ENCODE measurements at places on chromosomes 3 and 15. TPM values are rescaled to one million over a fixed set of nuclear protein-coding genes. Genes with fewer than 3 reads are reported as not detected.

KBTBD12 gene
- not detected for total RNA-seq

ERICH6 gene
- under 0.01 TPM for total RNA-seq

C3orf18 gene
- 8.5 TPM for total RNA-seq

C2CD4A gene
- total RNA-seq, result not detected

MAP1A gene
- 45.4 TPM for total RNA-seq

IQCF5 gene
- not detected for total RNA-seq

TBC1D21 gene
- not detected for total RNA-seq

OR4M2 gene
- total RNA-seq, result not detected

PSTPIP1 gene
- total RNA-seq, result 0.37 TPM

CSTA gene
- 3.3 TPM for total RNA-seq

SLC22A13 gene
- 1.2 TPM for total RNA-seq

POTEB2 gene
- not detected for total RNA-seq

FGF7 gene
- 94.4 TPM for total RNA-seq

TEX55 gene
- not detected for total RNA-seq

FILIP1L gene
- 19.1 TPM for total RNA-seq

TJP1 gene
- total RNA-seq, result 67.6 TPM

UCN2 gene
- total RNA-seq, result 0.20 TPM

VEPH1 gene
- 35.4 TPM for total RNA-seq

TP63 gene
- under 0.01 TPM for total RNA-seq

PYGO1 gene
- 8.6 TPM for total RNA-seq

DOCK3 gene
- 0.20 TPM for total RNA-seq

CSNK1G1 gene
- 39.7 TPM for total RNA-seq

ACKR2 gene
- total RNA-seq, result 0.20 TPM

GCNT3 gene
- total RNA-seq, result 0.39 TPM

TRH gene
- total RNA-seq, result not detected

P2RY14 gene
- total RNA-seq, result not detected

ROPN1 gene
- total RNA-seq, result not detected

CISH gene
- 1.1 TPM for total RNA-seq

PRRT3 gene
- total RNA-seq, result 2.6 TPM

UBA7 gene
- total RNA-seq, result 26.6 TPM

COLQ gene
- total RNA-seq, result 0.37 TPM

SLC38A3 gene
- total RNA-seq, result not detected

TGM5 gene
- total RNA-seq, result not detected

ITIH3 gene
- not detected for total RNA-seq

SLC9C1 gene
- total RNA-seq, result under 0.01 TPM

EHD4 gene
- 20.3 TPM for total RNA-seq

VGLL4 gene
- 33.6 TPM for total RNA-seq

GABRR3 gene
- total RNA-seq, result not detected

C3orf49 gene
- not detected for total RNA-seq

TMCO5A gene
- total RNA-seq, result not detected

CPEB1 gene
- 8.8 TPM for total RNA-seq

CASR gene
- total RNA-seq, result not detected
